ENCODE measurements at places on chromosomes 12 and 14.

DNA sequence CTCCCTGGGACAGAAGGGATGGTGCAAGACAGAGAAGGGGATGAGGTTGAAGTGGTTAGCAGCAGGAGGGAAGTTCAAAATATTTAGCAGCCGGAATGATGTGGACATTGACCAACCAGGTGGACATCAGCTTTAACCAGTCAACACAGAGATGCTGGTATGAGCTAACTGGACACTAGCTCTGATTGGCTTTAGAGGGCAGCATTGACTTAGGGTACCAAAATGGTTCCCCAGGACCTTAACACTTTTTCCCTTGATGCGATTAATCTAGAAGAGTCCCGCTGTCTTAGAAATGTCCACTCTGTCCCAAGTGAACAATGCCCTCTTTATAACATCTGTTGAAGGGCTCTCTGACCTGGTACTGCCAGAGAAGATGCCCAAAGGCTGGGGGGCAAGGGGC lies 134.0 kb upstream of the GSC start:
- DNase-seq = no peak

GRCh38 chr14:70045310-70045709 lies 143.4 kb downstream of the SLC8A3 start:
- no peak for DNase-seq

- peak; percentile 93 for DNase-seq
Measured at GRCh38 chr12:14416658-14417057, 51.2 kb downstream of the ATF7IP start.

GRCh38 chr12:28987538-28988324 lies 161.3 kb upstream of the FAR2 start:
- no peak for DNase-seq

DNA sequence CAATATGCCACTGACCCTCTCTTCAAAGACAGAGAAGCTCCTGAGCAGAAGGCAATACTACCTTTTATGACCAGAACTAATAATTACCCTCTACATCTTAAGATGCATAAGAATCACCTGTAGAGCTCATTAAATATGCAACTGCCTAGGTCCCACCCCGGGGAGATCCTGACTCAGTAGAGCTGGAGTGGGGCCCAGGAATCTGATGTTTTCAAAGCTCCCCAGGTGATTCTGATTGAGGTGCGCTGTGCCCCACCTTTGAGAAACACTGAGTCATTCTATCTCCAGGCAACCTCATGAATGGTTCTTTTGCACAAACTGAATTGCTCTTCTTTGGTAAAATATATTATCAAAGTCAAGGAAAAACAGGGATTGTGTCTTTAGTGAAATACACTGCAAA lies 149.3 kb upstream of the BMP4 start:
- DNase-seq = no peak

DNA sequence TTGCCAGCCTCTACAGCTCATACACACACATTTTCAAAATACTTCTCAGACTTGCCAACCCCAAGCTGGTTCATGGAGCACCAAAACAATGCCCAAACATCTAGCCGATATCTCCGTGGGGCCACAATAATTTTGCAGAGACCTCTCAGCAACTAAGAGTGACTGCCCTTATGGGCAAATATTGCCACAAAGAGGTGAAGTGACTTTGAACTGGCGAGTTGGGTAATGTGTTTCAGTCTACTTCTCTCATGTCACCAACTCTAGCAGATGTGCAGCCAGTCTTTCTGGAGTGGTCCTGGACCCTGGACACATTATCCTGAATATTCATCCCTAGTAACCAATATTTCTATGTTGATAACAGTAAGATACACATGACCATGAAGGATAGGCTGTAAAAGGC lies 290.3 kb downstream of the EMP1 start:
- DNase-seq = no peak

DNA sequence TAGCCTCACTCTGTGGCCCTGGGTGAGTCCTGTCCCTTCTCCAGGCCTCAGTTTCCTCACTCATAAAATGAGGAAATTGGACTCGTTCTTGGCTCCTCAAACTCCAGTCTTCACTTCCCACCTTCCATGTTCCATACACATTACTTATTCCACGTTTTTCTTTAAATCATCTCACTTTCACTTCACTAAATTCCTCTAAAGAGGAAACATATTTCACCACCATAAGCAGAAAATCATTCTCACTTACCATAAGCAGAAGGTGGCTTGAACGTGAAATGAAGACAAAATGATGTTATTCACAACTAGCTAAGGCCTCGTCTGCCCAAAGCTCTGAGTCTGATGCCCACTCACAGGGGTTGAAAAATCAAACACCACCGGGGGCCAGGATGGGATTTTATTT lies 278.3 kb downstream of the ADGRD1 start:
- DNase-seq = no peak

- DNase-seq = no peak
Measured at GRCh38 chr12:56778756-56779155, 15.6 kb downstream of the HSD17B6 start.

Measured in IMR-90 (cell line).